Activated CD4-positive, alpha-beta T cell treated with anti-CD3 and anti-CD28 coated beads, Interleukin-2, amount 10 ng/mL, durations not matched to agents 7 days and 5 days (primary cell): ENCODE measurements at places on chromosomes 12 and 14. TPM values are rescaled to one million over a fixed set of nuclear protein-coding genes. Genes with fewer than 3 reads are reported as not detected.

DNA sequence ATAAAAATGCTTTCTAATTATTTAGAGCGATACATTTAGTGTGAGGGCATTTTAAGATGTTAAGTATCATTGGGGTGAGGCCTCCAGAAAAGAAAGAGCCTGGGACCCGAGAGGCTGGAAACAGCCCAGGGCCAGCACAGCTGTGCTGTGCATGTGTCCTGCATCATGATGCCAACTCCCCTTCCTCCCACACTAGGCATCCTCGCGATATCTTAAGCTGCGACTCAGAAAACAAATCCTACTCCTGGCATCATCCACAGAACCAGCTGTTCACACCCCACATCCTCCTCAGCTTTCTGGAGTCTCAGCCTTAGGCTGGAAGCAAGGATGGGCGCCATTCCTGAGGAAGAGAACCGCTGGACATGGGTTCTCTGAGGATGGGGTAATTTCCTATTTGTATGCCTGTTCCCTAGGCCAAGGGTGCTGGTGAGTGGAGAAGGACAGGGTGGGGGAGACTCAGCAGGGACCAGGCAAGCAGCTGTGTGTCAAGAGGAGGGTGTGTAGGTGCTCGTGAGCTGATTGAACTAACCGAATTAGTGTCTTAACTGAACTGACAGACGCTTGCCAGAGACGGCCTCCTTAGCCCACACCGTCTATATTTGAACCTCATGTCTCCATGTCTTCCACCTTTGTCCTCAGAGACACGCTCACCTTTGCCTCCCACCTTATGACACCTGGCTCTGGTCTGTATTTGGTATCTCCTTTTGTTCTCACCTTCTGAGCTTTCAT, 15.6 kb upstream of the MCRS1 start:
- DNase-seq = no peak

DNA sequence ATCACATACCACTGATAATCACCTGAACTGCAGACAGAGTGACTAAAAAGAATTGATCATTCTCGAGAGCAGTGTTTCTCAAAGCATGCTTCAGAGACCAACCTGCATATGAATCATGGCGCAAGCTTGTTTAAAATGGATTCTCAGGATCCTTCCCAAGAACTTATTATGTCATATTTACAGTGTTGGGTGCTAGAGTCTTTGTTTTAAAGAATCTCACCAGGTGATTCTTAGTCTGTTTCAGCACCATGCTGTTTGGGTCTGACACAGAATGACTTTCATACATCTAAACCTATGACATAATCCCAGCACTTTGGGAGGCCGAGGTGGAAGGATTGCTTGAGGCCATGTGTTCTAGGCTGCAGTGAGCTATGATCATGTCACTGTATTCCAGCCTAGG, 31.3 kb upstream of the SSPN start:
- DNase-seq = no peak

DNA sequence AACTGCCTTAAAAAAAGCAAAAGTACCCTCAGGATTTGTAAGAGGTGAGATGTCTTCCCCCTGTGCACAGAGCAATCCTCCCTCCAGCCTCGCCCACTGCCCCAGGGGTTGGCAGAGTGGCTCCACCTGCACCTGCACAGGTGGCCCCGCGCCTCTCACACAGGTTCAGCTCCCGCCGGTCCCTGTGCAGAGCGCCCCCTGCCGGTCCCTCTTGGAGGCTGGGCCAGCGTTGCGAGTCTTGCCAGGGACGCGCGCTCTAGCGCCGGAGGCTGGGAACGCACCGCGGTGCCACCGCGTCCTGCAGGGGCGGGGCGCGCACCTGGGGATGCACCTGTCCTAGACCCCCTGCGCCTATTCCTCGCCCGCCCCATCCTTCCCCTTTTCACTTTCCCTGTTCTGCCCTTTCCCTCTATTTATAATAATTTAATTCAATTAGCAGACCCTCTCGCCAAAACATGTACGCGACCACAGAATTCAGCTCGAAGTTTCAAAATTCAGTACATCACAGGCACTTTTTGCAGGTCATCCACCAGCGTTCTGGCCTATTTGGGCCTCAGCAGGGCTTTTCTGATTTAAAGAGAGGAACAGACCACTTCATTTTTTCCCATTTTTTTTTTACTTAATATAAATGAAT, 618.6 kb downstream of the AACS start:
- peak; percentile 45 for DNase-seq

- DNase-seq = no peak
Measured at GRCh38 chr12:5973461-5974115, 28.5 kb upstream of the ANO2 start.

GRCh38 chr12:95736631-95737030, 53.9 kb downstream of the NTN4 start:
- no peak for DNase-seq

GRCh38 chr12:48956279-48957140, 777 bp downstream of the ARF3 start:
- DNase-seq = no peak

SMCO2 gene
- total RNA-seq = 0.46 TPM

ENDOU gene
- not detected for total RNA-seq
